Bronchial epithelial cell (primary cell): ENCODE measurements at places on chromosomes 1 and 21.
A peak's percentile ranks its signal among the peaks of the same experiment; 100 is the strongest.

GRCh38 chr1:223140611-223141405 lies 2.2 kb downstream of the TLR5 start:
- DNase-seq: peak; percentile 37

DNA sequence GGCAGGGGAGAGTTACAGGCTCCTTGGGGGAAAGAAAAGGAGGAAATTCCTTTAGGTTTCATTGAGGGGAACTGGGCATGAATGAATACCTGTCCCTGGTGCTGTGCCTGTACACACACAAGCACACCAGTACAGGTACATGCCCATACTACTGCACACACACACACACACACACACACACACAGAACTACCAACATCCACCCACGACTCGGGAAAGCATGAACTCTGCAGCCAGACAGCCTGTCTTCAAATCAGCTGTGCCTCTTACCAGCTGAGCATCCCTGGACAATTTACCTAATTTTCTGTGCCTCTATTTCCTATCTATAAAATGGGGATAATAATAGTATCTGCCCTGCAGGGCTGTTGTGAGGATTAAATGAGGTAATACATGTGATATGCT lies 7.2 kb upstream of the GRIK3 start:
- no peak for DNase-seq

DNA sequence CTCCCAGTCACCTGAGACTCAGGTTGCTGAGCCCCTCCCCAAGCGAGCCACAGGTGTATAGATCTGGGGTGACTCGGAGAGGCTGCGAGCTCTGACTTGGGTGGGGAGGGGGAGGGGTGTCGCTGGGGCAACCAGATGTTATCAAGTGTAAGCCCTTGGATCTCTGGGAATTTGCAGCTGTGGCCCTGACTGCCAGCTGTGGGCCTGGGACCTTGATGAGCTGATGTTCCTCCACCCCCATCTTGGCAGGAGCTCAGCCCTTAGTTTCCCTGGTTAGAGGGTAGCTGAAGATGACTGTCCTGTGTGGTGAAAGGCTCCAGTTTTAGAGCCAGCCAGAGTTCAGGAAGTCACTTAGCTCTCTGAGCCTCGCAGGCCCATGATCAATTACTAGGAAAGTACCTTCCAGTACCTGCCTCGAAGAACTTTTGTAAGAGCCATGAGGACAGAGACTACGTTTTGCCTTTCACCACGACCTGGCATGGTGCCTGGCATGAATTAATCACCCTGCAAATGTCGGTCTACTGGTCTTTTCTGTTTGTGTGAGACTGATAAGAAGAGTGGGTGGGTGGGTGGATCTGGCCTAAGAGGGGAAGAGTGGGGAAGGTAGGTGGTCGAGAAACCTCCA lies 55.8 kb downstream of the YARS1 start:
- DNase-seq: peak; percentile 99

DNA sequence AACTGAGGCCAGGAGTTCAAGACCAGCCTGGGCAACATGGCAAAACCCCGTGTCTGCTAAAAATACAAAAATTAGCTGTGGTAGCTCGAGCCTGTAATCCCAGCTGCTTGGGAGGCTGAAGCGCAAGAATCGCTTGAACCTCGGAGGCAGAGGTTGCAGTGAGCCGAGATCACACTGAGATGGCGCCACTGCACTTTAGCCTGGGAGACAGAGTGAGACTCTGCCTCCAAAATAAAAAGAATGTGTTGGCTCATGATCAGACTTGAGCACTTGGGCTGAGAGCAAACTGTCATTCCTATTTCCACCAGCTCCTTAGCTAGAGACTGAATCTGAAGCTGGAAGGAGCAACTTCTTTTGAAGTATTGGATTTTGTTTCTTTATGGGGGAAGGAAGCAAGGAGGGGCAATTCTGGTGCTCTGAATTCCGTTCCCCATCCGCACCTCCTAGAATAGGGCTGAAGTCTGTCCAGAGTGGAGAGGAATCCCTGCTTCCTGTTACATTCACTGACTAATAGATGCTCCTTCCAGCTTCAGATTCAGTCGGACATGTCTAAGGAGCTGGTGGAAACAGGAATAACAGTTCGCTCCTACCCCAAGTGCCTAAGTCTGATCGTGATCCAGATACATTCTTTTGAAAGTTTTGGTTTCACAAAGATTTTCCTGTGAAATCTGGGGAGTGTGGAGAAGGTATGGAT lies 3.8 kb downstream of the ZNF672 start:
- peak; percentile 69 for DNase-seq

DNA sequence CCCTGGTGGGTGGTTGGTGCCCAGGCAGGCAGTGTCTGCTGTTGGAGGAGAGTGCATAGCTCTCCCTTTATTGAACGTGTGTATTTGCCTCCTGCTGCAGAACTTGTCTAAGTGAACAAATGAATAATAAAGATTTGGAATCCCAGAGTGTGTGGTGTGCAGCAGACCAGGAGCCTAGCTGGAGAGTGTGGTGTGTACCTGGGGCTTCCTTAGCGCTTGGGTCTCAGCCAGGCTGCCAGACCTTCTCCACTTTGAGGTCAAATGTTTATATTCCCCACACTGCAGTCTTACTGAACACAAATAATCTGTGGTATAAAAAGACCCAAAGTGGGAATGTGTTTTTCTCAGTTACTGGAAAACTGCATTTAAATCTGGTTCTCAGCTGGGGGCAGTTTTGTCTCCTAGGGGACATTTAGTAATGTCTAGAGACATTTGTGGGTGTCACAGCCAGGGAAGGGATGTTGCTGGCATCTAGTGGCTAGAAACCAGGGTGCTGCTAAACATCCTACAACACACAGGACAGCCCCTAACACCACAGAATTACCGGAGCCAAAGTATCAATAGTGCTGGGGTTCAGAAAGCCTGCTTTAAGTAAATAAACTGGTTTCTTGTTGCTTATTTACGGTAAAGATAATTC lies 23.6 kb downstream of the SLC37A1 start:
- no peak for DNase-seq

GRCh38 chr21:34913811-34914210 lies 135.3 kb downstream of the RUNX1 start:
- no peak for DNase-seq

GRCh38 chr1:211287218-211287617 lies 28.1 kb downstream of the RCOR3 start:
- DNase-seq: no peak

- DNase-seq: peak; percentile 15
These were observed 1.3 kb downstream of the TGFBR3 start for GRCh38 chr1:91884459-91885212.

DNA sequence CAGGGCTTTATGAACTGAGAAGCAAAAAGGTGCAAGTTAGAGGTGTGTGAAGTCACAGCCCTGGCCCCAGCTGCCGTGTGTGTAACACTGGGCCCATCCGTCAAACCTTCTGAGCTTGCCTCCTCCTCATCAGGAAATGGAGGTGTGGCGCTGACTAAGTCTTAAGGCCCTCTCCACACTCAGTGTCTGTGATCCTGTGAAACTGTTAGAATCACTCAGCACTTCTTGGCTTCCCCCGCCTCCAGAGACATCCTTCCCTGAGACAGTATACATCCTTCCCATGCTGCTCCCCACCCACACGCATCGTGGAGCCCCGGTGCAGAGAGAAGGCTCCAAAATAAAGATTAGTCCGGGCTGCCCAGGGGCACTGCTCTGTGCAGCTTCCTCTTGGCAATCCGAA lies 33.3 kb downstream of the LRP8 start:
- peak; percentile 88 for DNase-seq

DNA sequence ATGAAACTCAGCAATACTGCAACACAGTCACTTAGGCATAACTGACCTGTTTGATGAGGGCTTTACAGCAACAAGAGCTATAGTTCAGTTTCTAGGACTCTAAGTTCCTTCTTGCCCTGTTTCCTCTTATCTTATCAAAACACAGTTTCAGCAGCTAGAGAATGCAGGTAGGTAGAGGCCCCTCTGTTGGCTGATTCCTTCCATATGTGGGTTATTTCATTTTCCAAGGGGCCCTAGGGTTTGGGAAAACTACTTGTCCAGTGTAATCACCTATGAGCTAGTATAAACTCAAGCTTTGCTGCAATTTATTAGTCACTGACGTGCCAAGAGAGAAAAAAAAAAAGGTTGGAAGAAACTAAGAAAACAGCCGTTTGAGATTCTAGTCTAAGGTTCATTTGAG lies 607.7 kb upstream of the USP24 start:
- no peak for DNase-seq

GRCh38 chr1:91406773-91407389 lies 2.2 kb upstream of the HFM1 start:
- DNase-seq: no peak

- no peak for DNase-seq
These were observed 187.2 kb downstream of the NFIA start for GRCh38 chr1:61269602-61270001.

GRCh38 chr1:31033598-31033997 lies 31.9 kb downstream of the PUM1 start:
- DNase-seq: no peak

- DNase-seq: no peak
These were observed 55.4 kb upstream of the SCYL3 start for GRCh38 chr1:169949139-169949538.

- no peak for DNase-seq
These were observed 28.2 kb downstream of the RNF220 start for GRCh38 chr1:44433209-44433608.

DNA sequence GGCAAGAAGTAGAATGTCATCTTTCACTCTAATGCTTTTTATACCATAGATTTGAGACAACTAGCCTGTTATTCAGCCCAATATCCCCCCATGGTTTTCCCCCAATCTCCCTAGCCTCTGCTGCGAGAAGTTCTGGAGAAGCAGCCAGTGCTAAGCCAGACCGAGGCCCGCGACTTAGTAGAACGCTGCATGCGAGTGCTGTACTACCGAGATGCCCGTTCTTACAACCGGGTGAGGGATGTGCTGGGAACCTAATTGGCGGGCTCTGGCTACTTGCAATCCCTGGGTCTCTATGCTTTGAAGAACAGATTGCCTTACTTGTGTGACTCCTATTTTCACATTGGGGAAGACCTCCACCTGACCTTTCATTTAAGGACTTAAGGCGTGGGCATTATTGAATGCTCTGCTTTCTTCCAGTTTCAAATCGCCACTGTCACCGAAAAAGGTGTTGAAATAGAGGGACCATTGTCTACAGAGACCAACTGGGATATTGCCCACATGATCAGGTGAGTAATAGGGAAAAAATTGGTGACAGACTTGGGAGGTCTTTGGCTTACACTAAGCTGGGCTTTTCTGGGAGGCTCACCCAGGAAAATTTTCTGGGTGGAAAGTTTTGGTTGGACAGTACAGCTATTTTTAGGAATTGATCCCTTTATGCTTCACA lies 1.9 kb downstream of the PSMB4 start:
- DNase-seq: peak; percentile 12

DNA sequence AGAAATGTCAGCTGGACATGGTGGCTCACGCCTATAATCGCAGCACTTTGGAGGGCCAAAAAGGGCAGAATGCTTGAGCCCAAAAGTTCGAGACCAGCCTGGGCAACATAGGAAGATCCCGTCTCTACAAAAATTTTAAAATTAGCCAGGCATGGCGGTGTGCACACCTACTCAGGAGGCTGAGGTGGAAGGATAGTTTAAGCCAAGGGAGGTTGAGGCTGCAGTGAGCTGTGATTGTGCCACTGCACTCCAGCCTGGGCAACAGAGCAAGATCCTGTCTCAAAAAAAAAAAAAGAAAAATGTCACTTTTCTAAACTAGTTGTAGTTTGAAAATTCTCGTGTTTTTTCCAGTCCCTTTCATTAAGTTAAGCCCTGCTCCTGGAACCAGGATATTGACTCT lies 9.1 kb downstream of the CLSTN1 start:
- no peak for DNase-seq

DNA sequence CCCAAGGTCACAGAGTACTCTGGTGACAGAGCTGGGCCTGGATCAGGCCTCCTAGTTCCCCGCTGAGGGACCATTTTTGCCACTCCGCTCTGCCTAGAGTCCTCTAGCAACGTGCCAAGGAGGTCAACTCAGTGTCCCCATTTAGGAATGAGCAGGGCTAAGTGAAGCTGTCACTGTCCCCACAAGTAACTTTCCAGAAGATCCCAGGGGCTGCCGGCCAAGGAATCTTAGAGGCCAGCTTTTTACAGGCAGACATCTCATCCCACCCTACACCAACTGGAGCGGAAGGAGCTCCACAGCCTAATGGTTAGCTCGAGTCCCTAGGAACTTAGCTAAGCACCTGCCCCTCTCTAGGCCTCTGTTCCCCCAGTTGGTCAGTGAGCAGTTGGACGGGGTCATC lies 59.7 kb downstream of the VWA5B1 start:
- DNase-seq: no peak

GRCh38 chr1:16724718-16725438 lies 15.4 kb upstream of the RNU1-4 start:
- DNase-seq: no peak
